ENCODE measurements at places on chromosomes 7 and 10.

- no peak for DNase-seq
Observed at GRCh38 chr10:8365935-8366911, 311.7 kb downstream of the GATA3 start.

DNA sequence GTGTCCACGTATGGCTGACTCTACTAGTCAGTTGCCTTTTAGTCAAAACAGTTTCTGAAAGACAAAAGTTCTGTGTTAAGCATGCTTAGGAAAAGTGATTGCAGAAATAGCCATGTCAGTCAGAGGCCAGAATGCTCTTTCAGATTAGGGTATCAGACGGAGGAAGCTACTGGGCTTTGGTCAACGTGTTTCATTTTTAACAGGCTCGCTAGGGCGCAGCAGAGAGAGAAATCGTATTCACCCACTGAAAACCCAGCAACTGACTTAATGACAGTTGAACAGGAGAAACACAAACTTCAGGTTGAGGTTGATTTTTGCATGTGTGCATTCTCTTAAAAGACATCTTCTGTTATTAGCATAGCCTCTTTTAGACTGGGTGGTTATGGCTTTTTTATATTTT, 322.6 kb upstream of the KIAA1217 start:
- no peak for DNase-seq

GRCh38 chr10:89078724-89079672, 88.4 kb downstream of the FAS start:
- DNase-seq = no peak

- DNase-seq = no peak
Observed at GRCh38 chr7:105198223-105198622, 184.2 kb downstream of the KMT2E start.

DNA sequence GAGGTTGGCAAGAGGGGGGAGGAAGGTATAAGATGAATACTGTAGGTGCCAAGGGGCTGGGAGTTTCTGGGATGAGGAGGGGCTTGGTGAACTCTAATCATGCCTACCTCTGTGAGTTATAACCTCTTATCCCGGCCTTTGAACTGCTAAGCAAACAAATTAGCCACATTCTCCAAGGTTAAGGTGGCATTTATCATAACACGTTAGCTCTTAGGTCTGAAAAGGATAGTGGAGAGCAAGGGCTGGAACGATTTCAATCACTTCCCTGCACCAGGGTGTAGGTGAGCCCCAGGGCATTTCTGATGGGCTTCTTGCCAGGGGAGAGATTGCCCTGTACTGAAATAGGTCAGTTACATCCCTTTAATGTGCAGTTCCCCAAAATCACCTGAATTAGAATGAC, 28.6 kb upstream of the DMBT1 start:
- DNase-seq = no peak

DNA sequence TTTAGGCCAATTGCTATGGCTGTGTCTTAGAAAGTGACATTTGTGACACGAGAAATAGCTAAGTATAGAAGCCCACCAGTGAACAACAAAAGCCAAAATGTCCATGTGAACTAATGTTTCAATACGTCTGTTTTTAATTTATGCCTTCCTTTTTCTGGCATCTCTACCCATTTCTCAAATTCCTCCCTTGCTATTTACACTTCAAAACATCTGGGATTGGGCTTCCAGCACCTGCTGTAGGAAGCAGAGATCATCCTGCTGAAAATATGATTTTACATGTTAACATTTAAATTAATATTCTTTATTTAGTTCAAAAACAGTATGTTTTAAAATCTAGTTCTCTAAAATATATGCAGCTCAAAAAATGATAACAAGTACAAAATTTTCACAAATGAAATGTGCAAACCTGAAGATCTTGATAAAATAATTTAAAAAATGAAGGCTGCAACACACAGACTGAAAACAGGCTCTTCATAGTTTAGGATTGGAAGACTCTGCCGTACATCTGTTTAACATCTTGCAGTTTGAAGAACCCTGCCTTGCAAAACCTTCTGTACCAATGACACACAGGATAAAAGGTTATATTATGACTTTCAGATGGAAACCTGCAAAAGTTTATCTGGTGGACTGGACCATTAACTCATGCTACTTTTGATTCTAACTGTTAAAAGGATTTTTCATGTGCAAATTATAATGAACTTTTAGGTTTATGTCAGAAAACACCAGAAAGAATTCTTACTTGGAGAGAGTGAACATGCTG, 408.4 kb downstream of the SUGCT start:
- no peak for DNase-seq

DNA sequence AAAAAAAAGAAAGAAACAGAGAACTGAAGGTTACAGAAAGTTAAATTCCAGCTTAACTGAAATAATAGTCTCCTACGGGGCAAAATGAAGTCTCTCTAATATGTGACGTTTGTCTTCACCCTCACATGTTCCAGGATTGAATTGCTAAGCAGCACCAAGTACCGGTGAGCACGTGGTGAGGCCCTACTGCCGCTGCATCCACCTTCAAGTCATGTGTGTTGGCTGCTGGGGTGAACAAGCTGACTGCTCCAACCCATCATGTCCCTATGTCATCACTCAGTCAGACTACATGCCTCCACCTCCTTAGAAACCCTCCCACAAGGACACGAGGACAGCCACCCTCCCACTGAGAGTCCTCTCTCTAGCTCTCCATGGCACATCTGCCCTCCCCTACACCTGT, 35.4 kb upstream of the NPFFR1 start:
- no peak for DNase-seq

- no peak for DNase-seq
Observed at GRCh38 chr10:50248598-50248997, 2.7 kb downstream of the ASAH2 start.

- no peak for DNase-seq
Observed at GRCh38 chr7:8065356-8065813, 96.8 kb downstream of the GLCCI1 start.
